T follicular helper cell (primary cell): ENCODE measurements at places on chromosomes 2 and 18.

- DNase-seq, result no peak
Observed at GRCh38 chr18:78126536-78126935, 853.1 kb upstream of the SALL3 start.

DNA sequence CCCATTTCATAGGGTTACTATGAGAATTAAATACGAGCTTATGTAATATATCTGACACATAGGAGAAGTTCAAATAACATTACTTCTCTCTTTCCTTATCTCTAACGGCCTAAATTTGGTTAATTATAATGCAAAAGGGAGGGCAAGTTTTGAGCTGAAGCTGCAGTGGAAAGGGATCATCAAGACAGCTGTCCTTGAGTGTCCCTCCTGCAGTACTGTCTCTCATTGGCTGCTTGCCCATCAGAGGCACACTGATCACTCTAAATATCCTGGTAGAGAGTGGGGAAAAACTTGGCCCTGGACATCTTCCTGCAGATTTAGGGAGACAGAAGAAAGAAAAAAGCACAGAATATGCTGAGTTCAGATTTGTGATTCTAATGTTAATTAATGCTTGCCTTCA is 186.0 kb downstream of the CAMKMT start:
- no peak for DNase-seq

- peak; percentile 41 for DNase-seq
Observed at GRCh38 chr2:39216346-39217191, 27.2 kb downstream of the CDKL4 start.

GRCh38 chr2:106057206-106057605 is 136.9 kb downstream of the UXS1 start:
- DNase-seq, result peak; percentile 9

DNA sequence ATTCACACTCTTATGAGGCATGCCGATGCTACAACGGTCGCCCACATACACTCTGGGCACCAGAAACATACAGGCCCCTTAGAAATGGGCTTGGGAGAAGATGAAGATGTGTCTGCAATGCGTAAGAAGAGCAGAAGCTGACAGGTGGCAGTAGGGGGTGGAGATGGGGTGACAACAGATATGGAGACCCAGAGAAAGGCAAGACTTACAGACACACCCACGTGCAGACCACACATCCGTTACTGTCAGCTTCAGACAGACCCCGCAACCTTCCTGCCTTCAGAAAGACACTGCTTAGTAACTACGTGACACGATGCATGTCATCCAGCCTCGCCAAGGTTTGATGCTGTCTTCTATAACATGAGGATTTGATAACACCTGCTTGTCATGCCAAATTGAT is 89.5 kb downstream of the ZFP36L2 start:
- peak; percentile 83 for DNase-seq

- no peak for DNase-seq
Observed at GRCh38 chr18:3912705-3913104, 462.7 kb downstream of the TGIF1 start.

DNA sequence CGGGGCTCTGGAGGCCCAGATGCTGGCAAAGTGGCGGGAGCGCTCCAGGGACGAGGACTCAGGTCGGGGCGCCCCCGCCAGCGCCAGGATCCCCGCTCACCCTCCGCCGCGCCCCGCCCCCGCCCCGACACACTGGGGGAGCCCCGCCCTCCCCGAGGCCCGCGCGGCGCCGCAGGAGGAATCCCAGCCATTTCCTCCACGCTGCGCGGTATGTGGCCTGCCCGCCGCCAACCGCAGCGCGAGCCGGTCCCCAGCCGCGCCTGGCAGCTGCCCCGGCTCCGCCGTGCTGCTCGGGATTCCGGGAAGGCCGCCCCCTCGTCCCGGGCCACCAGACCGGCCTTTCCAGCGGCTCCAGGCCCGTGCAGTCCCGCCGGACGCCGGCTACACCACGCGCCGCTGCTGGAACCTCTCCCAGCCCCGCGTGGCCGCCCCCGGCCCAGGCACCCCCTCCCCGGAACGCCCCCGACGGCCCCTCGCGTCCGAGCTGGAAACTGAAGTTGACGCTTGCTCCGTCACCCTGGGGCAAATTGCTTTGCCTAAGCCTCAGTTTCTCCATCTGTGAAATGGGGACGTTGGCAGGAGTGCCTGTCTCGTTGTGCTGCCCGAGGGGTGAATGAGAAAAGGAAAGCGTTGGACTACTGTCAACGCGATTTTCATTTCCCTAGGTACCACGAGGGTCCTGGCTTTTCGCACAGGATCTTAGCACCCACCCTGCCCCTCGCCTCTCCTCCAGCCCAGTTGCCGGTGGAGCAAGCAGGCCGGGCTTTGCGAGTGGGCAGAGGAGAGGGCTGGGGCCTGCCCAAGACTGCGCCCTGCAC is 53.6 kb downstream of the PKDCC start:
- DNase-seq, result peak; percentile 50

GRCh38 chr2:2101924-2102323 is 229.2 kb downstream of the MYT1L start:
- DNase-seq, result no peak

DNA sequence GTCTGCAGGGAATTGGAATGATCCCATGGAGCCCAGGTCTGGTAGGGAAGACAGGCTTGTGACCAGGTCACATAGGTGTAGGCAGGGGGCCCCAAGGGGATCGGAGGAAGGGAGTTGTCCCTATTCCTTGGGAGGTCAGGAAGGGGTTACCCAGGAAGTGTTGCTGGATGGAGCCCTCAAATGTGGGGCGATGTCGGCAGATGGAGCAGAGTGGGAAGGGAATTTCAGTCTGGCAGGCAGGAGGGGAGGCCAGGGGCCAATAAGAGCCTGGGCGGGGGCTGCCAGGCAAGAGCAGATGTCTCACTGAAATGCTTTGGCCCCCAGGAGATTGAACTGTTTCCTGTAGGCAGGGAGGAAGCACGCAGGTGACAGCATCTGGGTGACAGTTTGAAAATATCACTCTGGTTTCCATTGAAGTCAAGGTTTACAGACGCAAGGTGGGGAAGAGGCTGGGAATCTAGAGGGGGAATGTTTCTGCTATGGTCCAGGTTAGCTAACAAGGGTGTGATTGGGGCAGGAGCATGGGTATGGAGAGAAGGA is 81.5 kb upstream of the SMAD2 start:
- DNase-seq, result no peak

DNA sequence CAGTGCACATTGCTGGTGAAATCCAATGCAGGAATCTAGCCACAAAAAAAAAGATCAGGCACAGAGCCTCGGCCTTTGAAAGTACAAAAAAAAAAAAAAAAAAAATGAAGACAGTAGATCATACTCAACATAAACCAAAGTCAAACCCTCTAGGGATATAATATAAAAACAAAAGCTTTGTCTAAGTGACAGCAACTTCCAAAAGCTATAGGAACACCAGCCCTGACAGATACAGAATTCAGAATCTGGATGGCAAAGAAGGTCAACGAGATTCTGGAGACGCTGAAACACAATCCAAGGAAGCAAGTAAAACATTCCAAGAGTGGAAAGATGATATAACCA is 54.0 kb upstream of the SCN1A start:
- DNase-seq, result no peak

- no peak for DNase-seq
Observed at GRCh38 chr2:168075446-168075845, 171.9 kb downstream of the STK39 start.

DNA sequence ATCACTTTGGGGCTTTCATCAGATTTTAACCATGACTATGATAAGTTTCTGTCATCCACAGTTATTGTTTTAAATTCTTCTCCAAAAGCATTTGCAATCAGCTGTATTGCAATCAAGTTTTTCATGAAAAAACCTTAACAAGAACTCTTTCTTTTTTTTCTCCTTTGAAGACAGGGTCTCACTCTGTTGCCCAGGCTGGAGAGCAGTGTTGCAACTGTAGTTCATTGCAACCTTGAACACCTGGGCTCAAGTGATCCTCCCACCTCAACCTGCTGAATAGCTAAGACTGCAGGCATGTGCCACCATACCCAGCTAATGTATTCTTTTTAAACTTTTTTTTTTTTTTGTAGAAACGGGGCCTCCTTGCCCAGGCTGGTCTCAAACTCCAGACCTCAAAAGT is 45.5 kb upstream of the C2orf66 start:
- no peak for DNase-seq

- DNase-seq, result no peak
Observed at GRCh38 chr2:227607941-227608340, 6.7 kb downstream of the SCYGR3 start.

- no peak for DNase-seq
Observed at GRCh38 chr2:48346124-48346536, 183.8 kb upstream of the STON1 start.

- DNase-seq, result no peak
Observed at GRCh38 chr2:96760986-96761832, 507 bp downstream of the CNNM4 start.

GRCh38 chr2:28360718-28361293 is 31.9 kb upstream of the FOSL2 start:
- DNase-seq, result no peak

GRCh38 chr18:12749121-12749520 is 46.3 kb downstream of the PSMG2 start:
- DNase-seq, result no peak

- no peak for DNase-seq
Observed at GRCh38 chr2:224492531-224492930, 90.6 kb upstream of the FAM124B start.

GRCh38 chr2:96116879-96117533 is 635 bp upstream of the ADRA2B start:
- DNase-seq, result peak; percentile 33

DNA sequence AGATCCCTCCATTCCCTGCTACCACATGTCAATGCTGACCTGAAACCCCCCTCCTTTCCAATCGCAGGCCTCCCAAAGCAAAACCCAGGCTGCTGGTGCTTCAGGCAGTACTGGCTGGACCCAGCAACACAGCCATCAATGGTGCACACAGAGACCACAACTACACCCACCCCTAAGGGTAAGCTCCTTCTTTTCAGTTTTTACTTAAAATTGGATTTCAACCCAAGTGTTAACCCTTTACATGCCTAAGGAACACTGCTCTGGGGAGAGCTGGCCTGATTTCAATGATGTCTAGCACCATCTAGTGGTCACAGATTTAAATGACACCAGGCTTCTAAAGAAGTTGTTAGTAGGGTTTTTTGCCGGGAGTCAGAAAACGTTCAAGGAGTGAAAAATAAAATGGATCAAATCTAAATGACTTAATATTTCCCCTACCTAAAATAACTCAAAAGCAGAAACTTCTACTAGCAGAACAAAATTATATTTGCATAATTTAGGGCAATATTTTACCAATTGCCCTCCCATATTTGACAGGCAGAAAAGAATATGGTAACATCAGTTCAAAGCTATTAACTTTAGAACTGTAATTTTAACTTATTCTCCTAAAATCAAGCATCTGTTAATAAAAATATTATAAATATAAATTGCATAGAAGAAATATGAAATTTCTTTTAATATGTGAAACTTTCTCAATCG is 24.6 kb downstream of the FECH start:
- DNase-seq, result peak; percentile 4

GRCh38 chr2:233856184-233856583 is 1.8 kb upstream of the HJURP start:
- DNase-seq, result no peak

DNA sequence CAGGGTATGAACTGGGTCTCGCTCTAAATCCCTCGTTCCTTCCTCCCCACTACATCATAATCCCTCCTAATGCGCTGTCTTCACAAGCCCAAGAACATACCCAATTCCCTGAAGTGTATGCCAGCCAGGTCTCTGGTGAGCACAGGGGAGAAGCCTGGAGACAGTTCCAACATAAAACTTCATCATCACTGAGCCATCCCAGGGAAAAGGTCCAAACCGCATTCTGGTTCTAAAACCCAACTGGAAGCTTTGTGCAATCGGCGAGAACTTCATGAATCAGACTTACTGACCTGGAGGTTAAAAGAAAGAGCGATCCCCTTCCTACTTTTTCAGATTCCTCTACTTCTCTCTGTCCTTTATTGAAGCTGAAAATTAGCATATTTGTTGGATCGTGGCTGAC is 132.7 kb downstream of the ALPK2 start:
- no peak for DNase-seq

DNA sequence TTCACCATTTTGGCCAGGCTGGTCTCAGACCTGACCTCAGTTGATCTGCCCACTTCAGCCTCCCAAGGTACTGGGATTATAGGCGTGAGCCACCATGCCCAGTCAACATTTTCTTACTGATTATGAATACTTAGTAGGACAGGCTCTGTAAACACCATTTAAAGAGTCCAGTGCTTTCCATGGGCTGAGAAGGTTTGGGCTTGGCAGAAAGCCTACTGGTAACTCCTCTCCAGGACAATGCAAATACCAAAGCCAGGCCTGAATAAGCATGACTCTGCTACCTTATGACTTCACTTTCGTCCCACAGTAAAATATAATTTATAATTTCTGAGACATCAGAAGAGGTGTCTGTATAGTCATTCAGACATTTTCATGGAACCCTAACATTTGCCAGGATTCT is 60.2 kb upstream of the FAM117B start:
- no peak for DNase-seq

DNA sequence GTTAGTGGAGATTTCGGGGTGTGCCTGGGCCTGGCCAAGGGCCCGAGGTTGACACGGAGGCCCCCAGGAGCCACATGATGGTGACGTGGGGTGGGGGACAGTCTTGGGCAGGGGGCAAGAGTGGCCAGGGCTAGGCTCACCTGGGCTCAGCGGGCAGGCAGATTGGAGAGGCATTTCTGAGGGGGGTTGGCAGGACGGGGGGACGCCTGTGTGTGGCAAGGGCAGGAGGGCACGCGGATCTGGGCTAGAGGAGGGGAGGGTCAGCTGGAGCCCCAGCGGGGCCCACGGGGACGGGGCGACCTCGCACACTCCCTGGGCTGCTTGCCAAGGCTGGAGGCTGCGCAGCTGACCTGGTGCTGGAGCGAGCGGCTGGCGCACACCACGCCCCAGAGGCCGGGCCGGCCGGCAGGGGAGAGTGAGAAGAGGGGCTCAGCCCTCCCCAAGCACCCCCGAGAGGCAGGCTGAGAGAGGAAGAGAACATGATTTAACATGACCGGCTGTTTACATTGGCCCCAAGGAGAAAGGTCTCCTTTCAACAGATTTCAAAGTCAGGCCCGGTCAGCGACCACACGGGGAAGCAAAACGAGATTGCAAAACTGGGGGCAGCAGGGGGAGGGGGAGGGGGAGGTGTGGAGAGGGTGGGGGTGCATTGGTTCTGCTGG is 38.0 kb upstream of the SNED1 start:
- DNase-seq, result no peak

DNA sequence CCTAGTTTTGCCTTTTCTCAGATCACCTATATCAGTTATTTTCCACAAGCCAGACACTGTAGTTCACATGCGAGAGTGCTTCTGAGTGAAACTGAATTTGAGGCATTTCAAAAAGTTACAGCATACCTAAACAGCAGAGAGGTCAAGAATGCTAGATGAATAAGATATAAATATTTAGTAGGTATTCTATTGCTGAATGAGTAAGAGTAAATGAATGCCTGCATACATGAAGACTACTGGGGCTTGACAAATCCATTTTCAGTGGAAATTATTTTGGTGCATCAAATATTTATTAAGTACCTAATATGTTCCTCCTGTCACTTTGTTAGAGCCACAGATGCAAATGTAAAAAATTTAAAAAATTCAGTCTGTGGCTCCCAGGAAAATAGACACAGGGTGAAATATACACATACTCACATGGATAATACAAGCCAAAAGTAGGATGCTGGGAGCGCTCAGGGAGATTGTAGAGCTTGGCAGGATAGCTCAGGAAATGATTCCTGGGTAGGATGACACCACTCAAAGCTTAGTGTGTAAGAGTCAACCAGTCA is 27.6 kb upstream of the CDC42EP3 start:
- no peak for DNase-seq
